ENCODE measurements at places on chromosomes 3 and 15. TPM values are rescaled to one million over a fixed set of nuclear protein-coding genes. Genes with fewer than 3 reads are reported as not detected.

- peak overlapping the region; percentile 97 for H3K27ac ChIP-seq
- no peaks in the 10 kb centered on the region for H3K27me3 ChIP-seq
- peaks cover 4% of the 10 kb centered on the region for H3K4me1 ChIP-seq
Observed at GRCh38 chr3:170355738-170356595, 1.5 kb upstream of the SKIL start.

DNA sequence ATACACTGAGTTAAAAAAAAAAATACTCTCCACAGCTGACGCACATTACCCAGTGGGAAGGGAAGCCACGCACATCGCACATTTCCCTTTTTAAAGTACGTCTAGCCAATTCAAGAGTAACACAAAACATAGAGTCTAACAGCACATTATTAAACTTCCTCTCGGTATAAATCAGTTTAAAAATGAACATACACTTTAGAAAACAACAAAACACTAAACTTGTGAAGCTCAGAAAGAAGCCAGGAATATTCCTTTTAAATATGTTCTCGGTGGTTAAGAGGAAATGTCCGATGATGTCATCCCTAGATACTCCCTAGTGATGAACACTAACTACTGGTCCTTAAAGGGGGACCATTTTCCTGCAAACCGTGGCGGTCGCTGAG is 721 bp downstream of the MYEF2 start:
- peaks cover 16% of the 10 kb centered on the region for H3K4me1 ChIP-seq
- no peak for DNase-seq
- no peaks in the 10 kb centered on the region for H3K36me3 ChIP-seq
- peak overlapping the region; percentile 26 for H3K27ac ChIP-seq
- peak overlapping the region; percentile 25 for H3K4me3 ChIP-seq

GRCh38 chr3:149480326-149481017 is 6.0 kb downstream of the TM4SF4 start:
- DNase-seq = peak; percentile 9
- no peaks in the 10 kb centered on the region for H3K27me3 ChIP-seq
- H3K36me3 ChIP-seq = no peaks in the 10 kb centered on the region
- peak overlapping the region; percentile 43 for H3K27ac ChIP-seq
- H3K4me3 ChIP-seq = no peak overlapping the region

DNA sequence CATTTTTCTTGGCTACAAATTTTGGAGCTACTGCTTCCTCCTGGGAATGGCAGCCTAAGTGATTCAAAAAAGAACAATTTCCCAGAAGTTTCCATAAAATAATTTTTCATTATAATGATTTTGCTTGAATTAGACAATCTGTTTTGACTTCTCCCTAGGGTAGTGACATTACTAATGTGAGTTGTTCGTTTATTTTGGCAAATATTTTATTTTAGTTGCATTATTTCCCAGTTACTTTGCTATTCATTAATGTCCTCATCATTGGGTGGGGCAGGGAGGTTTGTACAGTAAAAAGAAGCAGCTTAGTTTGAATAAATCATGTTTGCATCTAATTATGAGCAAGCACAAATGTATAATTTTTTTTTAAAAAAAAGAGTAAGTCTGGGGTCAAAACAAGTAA is 686.6 kb downstream of the ROBO2 start:
- H3K27me3 ChIP-seq = no peaks in the 10 kb centered on the region
- H3K27ac ChIP-seq = no peak overlapping the region
- no peak for DNase-seq
- peaks cover 5% of the 10 kb centered on the region for H3K4me1 ChIP-seq

- H3K4me1 ChIP-seq = peaks cover 18% of the 10 kb centered on the region
- H3K36me3 ChIP-seq = no peaks in the 10 kb centered on the region
- no peak for DNase-seq
- H3K4me3 ChIP-seq = peak overlapping the region; percentile 85
Observed at GRCh38 chr15:92808598-92809063, 91.5 kb upstream of the CHD2 start.

GRCh38 chr3:190180268-190180667 is 59.6 kb upstream of the P3H2 start:
- H3K27me3 ChIP-seq = no peaks in the 10 kb centered on the region
- H3K4me1 ChIP-seq = no peaks in the 10 kb centered on the region
- no peak overlapping the region for H3K27ac ChIP-seq
- DNase-seq = no peak
- H3K4me3 ChIP-seq = no peak overlapping the region

DNA sequence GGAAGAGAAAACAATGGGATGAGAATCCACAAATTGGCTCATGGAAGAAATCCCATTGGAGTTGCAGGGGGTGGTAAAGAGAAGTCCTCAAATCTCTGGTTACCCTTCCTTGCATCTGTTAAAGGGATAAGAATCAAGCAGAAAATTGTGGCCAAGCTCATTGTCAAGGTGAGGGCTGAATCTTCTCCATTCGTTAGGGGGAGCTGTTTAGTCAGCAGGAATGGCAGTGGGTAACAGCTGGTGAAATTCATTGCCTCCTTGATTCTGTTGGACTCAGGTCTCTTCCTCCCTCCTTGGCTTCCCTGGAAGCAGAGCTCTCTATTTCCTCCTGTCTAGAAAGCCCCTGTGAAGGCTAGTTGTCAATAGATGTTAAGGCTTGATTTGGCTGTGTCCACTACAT is 343.1 kb upstream of the SEMA6D start:
- no peak overlapping the region for H3K27ac ChIP-seq
- H3K36me3 ChIP-seq = no peaks in the 10 kb centered on the region
- no peaks in the 10 kb centered on the region for H3K27me3 ChIP-seq
- no peak overlapping the region for H3K4me3 ChIP-seq
- no peaks in the 10 kb centered on the region for H3K4me1 ChIP-seq

DNA sequence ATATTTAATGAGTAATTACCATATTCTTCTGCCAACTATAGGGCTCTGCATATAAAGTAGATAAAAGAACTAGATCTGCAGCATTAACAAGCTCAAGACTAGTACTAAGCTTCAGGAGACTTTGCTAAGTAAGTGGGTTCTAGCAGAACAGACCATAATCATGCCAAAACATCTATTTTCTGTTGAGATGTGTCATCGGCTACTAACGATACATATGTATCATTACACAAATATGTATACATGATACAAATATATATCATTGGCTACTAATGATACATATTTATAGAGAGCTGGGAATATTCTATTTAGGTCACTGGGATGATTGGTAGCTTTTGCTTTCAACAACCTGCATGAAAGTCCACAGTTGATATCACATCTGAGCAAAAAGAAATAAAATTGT is 185.8 kb upstream of the DCBLD2 start:
- no peak overlapping the region for H3K27ac ChIP-seq
- H3K27me3 ChIP-seq = no peaks in the 10 kb centered on the region
- DNase-seq = no peak
- H3K4me1 ChIP-seq = no peaks in the 10 kb centered on the region
- H3K4me3 ChIP-seq = no peak overlapping the region

- no peaks in the 10 kb centered on the region for H3K36me3 ChIP-seq
- DNase-seq = no peak
- H3K27ac ChIP-seq = no peak overlapping the region
- H3K4me1 ChIP-seq = no peaks in the 10 kb centered on the region
Observed at GRCh38 chr3:107574650-107575049, 51.9 kb downstream of the BBX start.

DNA sequence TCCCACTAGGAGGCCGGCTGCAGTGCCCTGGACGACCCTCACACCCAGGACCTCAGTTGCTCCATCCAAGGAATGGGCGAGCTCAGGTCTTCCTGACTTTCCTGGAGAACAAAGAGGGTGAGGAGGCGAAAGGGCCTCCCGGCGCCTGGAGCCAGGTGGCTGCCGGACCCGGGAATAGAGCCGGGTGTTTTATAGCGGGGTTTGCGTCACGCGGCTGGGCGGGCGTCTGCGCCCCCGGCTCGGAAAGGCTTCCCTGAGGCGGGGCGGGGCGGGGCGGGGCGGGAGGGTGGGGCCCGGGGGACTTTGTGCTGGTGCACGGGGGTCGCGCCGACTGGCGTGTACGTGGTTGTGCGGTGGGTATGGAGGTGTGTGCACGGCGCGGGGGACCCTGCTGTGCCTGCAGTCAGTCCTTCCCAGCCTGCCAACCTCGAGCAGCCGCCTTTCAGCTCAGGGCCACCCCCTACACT is 4.6 kb upstream of the PRKCD start:
- no peak for DNase-seq
- H3K27ac ChIP-seq = no peak overlapping the region
- no peak overlapping the region for H3K4me3 ChIP-seq
- no peaks in the 10 kb centered on the region for H3K27me3 ChIP-seq
- no peaks in the 10 kb centered on the region for H3K36me3 ChIP-seq

Gene GNAT1
- total RNA-seq = not detected

- no peak for DNase-seq
- no peak overlapping the region for H3K27ac ChIP-seq
- peaks cover 16% of the 10 kb centered on the region for H3K27me3 ChIP-seq
Observed at GRCh38 chr15:74207652-74208440, 5.3 kb upstream of the STRA6 start.

Gene TBC1D2B
- 13.0 TPM for total RNA-seq

DNA sequence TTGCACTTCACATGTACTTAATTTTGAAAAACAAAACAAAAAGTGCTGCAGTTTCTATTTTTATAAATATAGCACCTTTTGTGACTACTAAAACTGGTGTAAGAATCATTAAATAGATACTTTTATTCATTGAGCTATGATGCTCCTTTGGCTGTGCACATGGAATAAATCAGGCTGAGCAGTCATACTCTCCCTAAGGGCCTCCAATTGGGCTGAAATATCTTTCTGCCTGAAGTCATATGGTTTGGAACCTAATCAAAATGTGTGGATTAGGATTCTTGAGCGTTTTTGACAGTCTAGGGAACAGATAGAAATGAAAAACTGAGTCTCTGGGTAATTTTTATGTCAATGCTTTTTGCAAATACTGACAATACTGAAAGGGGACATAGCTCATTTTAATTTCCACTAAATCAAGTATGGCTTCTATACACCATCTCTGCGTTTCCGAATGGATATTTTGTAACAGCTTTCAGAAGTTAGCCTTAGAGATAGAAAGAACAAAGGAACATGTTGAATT is 392.2 kb upstream of the ROBO1 start:
- H3K36me3 ChIP-seq = no peaks in the 10 kb centered on the region
- no peak overlapping the region for H3K27ac ChIP-seq
- H3K4me3 ChIP-seq = no peak overlapping the region

Measured in esophagus squamous epithelium (tissue), 5 donors.